ENCODE measurements at places on chromosomes 2 and 18.
A peak's percentile ranks its signal among the peaks of the same experiment; 100 is the strongest.

- no peak for DNase-seq
These were observed 188.7 kb downstream of the DPP10 start for GRCh38 chr2:114631146-114631545.

- DNase-seq, result no peak
These were observed 109.1 kb downstream of the MYCN start for GRCh38 chr2:16049406-16049805.

DNA sequence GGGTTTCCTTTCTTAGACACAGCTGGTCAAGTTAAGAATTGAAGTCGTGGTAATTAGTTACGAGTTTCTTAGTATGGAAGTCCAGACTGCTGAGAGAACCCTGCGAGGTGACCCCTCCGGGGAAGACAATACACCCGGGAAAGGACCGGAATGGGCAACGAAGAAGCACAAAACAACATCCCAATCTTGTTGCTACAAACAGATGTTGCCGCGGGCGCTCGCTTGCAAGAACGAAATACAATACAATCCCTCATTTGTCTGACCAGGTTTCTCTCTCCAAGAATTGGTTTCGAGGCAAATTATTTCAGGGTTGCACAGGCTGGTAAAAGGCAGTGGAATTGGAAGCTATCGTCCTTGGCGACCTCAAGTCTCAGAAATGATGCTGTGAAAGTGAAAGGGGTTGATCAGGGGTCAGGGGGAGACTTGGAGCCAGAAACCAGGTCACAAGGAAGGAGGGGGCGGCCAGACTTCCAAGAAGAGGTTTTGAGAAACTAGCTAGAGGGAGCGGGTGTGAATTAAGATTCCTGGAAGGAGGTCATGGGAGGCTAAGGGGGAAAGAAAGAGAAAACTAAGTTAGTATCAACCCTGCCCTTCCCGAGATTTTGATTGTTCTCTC, 401.9 kb downstream of the HRH4 start:
- no peak for DNase-seq

DNA sequence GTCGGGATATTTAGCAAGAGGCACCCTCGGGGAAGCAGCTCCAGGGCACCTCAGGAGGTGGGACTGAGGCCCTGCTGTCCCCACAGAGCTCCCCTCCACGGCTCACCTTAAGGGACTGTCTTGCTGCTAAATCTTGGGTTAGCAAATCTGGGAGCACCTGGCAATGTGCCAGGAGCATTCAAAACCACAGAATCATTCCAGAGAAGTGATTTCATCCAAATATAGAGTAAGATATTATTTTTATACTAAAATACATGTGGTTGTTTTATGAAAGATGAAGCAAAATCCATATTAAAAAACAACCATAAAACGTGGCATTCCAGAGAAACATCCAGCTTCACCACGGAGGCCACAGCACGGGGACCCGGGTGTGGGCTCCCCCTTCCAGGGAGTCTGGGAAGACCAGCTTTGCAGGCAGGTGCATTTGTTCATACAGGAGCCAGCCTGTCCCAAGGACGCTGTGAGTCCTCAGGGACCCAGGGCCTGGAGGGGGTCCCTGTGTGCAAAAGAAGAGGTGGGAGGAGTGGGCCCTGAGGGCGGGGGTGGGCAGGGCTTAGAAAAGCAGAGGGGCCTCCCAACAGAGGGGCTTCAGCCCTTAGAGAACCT, 16.3 kb downstream of the HS1BP3 start:
- DNase-seq, result peak; percentile 51

DNA sequence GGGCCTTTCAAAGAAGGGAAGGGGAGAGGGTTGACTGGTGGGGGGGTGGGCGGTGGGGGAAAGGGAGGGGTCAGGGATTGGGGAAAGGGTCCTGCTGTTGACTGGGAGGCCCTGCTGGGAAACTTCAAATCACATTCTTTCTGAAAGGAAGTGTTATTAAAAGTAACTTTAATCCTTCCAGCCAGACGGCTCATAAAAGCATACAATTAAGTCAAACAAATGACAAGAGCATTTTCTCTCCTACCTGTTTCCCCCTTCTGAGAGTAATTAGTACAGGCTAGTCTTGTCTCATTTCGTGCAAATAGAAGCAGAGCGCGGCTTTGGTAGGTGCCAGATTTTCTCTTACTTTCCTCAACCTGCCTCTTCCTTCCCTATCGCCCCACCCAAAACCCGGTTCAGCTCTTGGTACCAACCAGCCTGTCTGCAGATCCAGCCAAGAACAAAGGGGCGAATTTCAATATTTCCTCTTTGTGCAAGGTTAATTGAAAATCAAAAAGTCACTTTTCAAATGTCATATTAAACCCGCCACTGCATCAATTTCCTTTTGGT, 2112.6 kb upstream of the PIK3C3 start:
- DNase-seq, result no peak

DNA sequence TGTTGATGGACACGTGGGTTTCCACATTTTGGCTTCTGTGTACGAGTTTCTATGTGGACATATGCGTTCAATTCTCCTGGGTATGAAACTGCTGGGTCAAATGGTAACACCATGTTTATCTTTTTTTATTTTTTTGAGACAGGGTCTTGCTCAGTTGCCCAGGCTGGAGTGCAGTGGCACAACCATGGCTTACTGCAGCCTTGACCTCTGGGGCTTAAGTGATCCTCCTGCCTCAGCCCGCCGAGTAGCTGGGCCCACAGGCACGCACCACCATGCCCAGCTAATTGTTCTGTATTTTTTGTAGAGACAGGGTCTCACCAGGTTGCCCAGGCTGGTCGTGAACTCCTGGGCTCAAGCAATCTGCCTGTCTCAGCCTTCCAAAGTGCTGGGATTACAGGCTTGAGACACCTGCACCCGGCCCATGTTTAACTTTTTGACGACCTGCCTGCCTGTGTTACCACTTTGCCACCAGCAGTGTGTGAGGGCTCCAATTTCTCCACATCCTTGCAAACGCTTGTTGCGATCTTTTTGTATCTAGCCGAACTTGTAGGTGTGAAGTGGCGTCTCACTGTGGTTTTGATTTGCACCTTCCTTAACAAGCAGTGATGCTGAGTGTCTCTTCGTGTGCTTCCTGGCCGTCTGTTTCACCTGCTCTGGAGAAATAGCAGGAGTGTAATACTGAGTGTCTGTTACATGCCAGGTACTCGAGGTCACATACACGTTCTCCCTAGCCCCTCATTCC, 6.9 kb downstream of the HSBP1L1 start:
- no peak for DNase-seq

DNA sequence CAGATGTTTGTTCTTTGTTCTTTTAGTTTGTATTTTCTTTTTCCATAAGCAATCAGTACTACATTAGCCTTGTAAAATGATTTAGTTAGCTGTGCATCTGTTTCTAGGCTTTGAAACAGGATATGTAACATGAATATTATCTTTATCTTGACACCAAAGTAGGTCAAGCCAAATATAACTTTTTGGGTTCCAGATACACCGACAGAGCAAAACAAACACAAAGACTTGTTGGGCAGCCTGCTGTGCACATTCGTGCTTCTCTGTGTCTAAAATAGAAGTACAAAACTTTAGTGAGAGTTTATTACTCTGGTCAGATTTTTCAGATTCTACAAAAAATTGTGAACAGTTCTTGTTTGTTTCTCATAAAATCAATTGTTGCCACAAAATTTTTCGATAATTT, 1059.3 kb upstream of the GYPC start:
- DNase-seq, result no peak

Measured in fibroblast of skin of left quadriceps (primary cell).